ENCODE measurements at places on chromosomes 6 and 20. TPM values are rescaled to one million over a fixed set of nuclear protein-coding genes. Genes with fewer than 3 reads are reported as not detected.
A peak's percentile ranks its signal among the peaks of the same experiment; 100 is the strongest.

DNA sequence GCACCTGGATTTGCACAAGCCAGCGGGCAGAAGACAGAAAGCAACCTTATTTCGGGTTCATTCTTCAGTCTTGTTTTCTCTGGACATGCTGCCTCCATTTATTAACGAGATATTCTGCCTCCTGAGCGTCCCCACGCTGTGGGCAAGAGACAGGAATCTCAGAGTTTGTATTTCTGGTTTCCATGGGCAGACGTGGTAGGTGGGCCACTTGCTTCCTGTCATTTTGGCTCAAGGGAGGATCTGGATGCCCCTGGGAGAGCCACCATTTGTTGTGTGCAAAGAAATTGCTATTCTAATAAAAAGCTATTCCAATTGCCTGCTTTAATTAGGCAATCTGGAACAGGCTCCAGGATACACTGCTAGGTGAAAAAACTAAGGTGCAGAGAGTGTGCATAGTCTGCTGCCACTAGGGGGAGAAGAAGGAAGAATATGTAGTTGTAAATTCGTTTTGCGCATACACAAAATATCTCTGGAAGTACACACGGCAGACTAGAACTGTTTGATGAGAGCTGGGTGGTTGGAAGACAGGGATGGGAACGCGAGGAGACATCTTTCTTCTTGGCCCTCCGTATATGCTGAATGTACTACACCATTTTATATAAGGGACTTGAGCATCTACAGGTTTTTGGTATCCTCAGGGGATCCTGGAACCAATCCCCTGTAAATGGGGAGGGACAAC lies 30.1 kb upstream of the SLC16A10 start:
- DNase-seq: no peak
- no peak overlapping the region for H3K4me3 ChIP-seq
- no peaks in the 10 kb centered on the region for H3K36me3 ChIP-seq
- H3K27ac ChIP-seq: no peak overlapping the region
- no peaks in the 10 kb centered on the region for H3K27me3 ChIP-seq

DNA sequence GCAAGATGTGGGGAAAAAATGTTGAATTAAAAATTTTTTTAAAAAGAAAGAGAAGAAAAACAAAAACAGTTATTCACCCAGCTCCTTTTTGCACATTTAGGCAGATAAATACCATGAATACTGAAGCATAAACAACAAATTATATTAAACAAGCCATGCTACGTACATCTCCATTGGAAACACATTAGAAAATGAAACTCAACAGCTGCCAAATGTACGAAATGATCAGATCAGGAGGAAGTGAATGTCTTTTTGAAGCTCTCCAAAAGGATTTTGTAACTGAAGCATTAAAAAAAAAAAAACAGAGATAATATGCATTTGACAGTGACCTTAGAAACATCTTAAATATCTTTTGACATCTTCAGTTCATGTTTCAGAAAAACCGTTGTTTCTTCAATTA lies 56.7 kb downstream of the CD83 start:
- H3K27me3 ChIP-seq: no peaks in the 10 kb centered on the region
- no peaks in the 10 kb centered on the region for H3K36me3 ChIP-seq
- no peak overlapping the region for H3K4me3 ChIP-seq
- no peaks in the 10 kb centered on the region for H3K4me1 ChIP-seq

DNA sequence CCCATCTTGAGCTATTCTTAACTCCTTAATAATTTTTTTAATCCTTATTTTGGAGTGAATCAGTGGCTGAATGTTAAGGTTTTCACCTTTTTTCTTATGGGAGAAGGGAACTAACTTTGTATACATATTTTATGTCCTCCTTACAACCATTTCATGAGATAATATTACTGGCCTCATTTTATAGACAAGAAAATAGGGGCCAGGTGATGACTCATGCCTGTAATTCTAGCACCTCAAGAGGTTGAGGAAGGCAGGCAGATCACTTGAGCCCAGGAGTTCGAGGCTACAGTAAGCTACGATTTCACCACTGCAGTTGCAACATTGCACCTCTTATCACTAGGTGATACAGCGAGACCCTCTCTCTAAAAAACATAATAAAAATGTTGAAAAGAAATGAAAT lies 128.7 kb downstream of the TMEM242 start:
- H3K4me1 ChIP-seq: no peaks in the 10 kb centered on the region
- no peak overlapping the region for H3K4me3 ChIP-seq
- no peak for DNase-seq
- peak overlapping the region; percentile 6 for H3K27ac ChIP-seq
- H3K36me3 ChIP-seq: peaks cover 25% of the 10 kb centered on the region
- no peaks in the 10 kb centered on the region for H3K27me3 ChIP-seq

- H3K27ac ChIP-seq: no peak overlapping the region
- no peak for DNase-seq
- no peaks in the 10 kb centered on the region for H3K4me1 ChIP-seq
Measured at GRCh38 chr6:41049521-41049920, 3.5 kb upstream of the APOBEC2 start.

DNA sequence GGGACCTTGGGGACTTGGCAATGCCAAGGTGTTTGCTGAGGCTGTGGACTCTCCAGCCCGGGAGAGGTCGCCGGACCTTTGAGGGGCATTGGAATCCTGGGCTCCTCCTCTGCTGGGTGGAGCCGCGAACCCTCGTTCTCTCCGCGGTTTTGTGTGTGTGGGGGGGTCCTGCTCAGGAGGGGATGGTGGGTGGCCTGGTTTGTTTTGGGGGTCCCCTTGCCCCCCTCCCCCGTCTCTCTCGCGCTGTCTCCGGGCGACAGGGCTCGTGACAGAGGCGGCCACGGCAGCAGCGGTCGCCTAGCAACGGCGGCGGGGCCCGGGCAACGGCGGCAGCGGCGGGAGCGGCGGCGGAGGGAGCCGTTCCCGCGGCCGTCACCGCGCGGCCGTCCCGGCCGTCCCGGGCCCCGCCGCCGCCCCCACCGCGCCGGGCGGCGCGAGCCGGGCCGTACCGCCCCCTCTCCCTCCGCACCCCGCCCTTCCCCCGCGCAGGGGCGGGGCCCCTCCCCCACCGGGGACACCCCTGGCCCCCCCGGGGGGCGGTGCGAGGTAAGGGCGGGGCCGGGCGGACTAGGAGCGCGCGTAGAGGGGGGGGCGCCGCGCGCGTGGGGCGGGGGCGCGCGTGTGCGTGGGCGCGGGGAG lies 7.8 kb downstream of the SYNGAP1 start:
- no peaks in the 10 kb centered on the region for H3K27me3 ChIP-seq
- H3K27ac ChIP-seq: peak overlapping the region; percentile 95
- H3K4me1 ChIP-seq: peaks cover 21% of the 10 kb centered on the region
- H3K4me3 ChIP-seq: peak overlapping the region; percentile 79
- DNase-seq: no peak

GRCh38 chr6:28978959-28979561 lies 26.1 kb downstream of the ZNF311 start:
- H3K27me3 ChIP-seq: no peaks in the 10 kb centered on the region
- no peak overlapping the region for H3K4me3 ChIP-seq
- H3K36me3 ChIP-seq: no peaks in the 10 kb centered on the region

- no peak overlapping the region for H3K27ac ChIP-seq
- no peaks in the 10 kb centered on the region for H3K27me3 ChIP-seq
- no peaks in the 10 kb centered on the region for H3K36me3 ChIP-seq
- H3K4me3 ChIP-seq: no peak overlapping the region
- H3K4me1 ChIP-seq: peaks cover 14% of the 10 kb centered on the region
- no peak for DNase-seq
Measured at GRCh38 chr6:125804264-125804663, 13.5 kb downstream of the NCOA7 start.

DNA sequence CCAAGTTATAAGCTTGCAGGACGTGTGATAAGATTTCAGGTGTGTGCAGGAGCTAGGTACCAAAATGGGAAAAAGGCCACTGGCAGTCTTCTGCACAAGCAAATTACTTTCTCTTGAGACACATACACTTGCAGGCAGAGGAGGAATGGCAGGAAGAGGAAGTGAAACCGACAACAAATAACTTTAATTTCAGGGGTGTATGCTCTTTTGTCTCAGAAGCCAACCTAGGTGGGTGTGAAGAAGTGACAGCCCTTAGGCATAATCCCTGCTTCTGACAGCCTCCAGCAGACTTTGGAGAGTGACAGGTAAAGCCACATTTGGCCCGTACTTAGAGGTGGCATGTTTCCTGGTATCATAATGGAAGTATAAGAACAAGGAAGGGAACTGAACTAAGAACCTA lies 118.8 kb upstream of the TRAF3IP2 start:
- no peaks in the 10 kb centered on the region for H3K27me3 ChIP-seq
- H3K27ac ChIP-seq: no peak overlapping the region
- no peaks in the 10 kb centered on the region for H3K36me3 ChIP-seq
- no peaks in the 10 kb centered on the region for H3K4me1 ChIP-seq

DNA sequence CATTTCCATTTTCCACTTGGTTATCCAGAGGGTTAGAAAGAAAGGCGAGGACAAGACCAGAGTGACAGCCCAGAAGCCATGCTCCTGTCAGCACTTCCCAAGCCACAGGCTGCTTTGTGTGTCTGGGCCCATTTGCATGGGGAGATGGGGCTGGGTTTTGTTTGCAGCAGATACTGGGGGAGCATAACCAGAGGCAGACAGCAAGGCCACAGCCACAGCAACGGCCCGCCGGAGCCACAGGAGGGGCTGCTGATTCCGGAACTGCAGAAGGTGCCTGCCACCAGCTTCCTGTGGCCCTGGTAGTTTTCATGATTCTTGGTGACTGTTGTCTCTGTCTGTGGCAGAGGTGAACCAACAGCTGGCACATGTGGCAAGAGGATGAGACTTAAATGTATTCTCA lies 106.6 kb downstream of the DLL1 start:
- H3K4me3 ChIP-seq: no peak overlapping the region
- no peaks in the 10 kb centered on the region for H3K27me3 ChIP-seq
- DNase-seq: no peak
- H3K36me3 ChIP-seq: no peaks in the 10 kb centered on the region
- no peaks in the 10 kb centered on the region for H3K4me1 ChIP-seq

- peak overlapping the region; percentile 49 for H3K27ac ChIP-seq
- H3K27me3 ChIP-seq: no peaks in the 10 kb centered on the region
- peak; percentile 23 for DNase-seq
- peaks cover 3% of the 10 kb centered on the region for H3K4me1 ChIP-seq
Measured at GRCh38 chr6:32244946-32245398, 21.1 kb upstream of the NOTCH4 start.

DNA sequence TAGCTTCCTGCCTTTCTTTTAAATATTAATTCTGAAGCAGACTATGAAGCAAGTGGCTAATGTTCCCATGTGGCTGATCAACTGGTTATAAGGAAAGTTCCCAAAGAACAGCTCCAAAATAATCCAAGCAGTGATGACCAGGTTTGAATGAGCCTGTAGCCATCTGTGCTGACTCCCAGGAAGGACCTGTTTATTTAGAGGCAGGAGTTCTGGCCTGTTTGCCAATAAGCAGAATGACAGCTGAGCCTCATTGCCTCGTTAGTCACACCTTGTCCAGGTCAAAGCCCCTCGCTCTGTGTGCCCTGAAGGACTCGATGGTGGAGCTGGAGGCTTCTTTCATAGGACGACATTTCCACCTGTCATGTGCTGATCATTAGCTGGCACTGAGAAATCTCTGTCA lies 97.4 kb downstream of the TMEM170B start:
- no peak overlapping the region for H3K27ac ChIP-seq
- DNase-seq: peak; percentile 58
- no peaks in the 10 kb centered on the region for H3K36me3 ChIP-seq

- no peaks in the 10 kb centered on the region for H3K36me3 ChIP-seq
- H3K4me3 ChIP-seq: no peak overlapping the region
- H3K27me3 ChIP-seq: no peaks in the 10 kb centered on the region
Measured at GRCh38 chr6:131331873-131332781, 196.9 kb downstream of the AKAP7 start.

- no peak for DNase-seq
- no peaks in the 10 kb centered on the region for H3K27me3 ChIP-seq
- no peaks in the 10 kb centered on the region for H3K4me1 ChIP-seq
- H3K4me3 ChIP-seq: no peak overlapping the region
Measured at GRCh38 chr6:128259730-128260685, 260.4 kb downstream of the PTPRK start.

GRCh38 chr6:131914234-131914633 lies 36.9 kb downstream of the CCN2 start:
- no peaks in the 10 kb centered on the region for H3K36me3 ChIP-seq
- H3K27ac ChIP-seq: no peak overlapping the region
- H3K4me3 ChIP-seq: no peak overlapping the region

- no peak overlapping the region for H3K4me3 ChIP-seq
- peaks cover 43% of the 10 kb centered on the region for H3K4me1 ChIP-seq
- H3K27ac ChIP-seq: peak overlapping the region; percentile 91
- no peaks in the 10 kb centered on the region for H3K27me3 ChIP-seq
- DNase-seq: no peak
Measured at GRCh38 chr6:158038291-158039177, 56.9 kb downstream of the SYNJ2 start.

GRCh38 chr6:36649701-36650484 lies 28.6 kb upstream of the CDKN1A start:
- no peak overlapping the region for H3K4me3 ChIP-seq
- no peaks in the 10 kb centered on the region for H3K36me3 ChIP-seq
- H3K27me3 ChIP-seq: no peaks in the 10 kb centered on the region
- no peak overlapping the region for H3K27ac ChIP-seq
- H3K4me1 ChIP-seq: no peaks in the 10 kb centered on the region

GRCh38 chr6:3229566-3230178 lies 2.2 kb upstream of the TUBB2B start:
- DNase-seq: no peak
- H3K27me3 ChIP-seq: peaks cover 20% of the 10 kb centered on the region
- H3K27ac ChIP-seq: no peak overlapping the region

- no peaks in the 10 kb centered on the region for H3K27me3 ChIP-seq
- H3K4me3 ChIP-seq: no peak overlapping the region
- H3K36me3 ChIP-seq: no peaks in the 10 kb centered on the region
- DNase-seq: no peak
- no peak overlapping the region for H3K27ac ChIP-seq
Measured at GRCh38 chr6:91826128-91826527, 1239.3 kb upstream of the MAP3K7 start.

- H3K36me3 ChIP-seq: no peaks in the 10 kb centered on the region
- no peaks in the 10 kb centered on the region for H3K27me3 ChIP-seq
- H3K27ac ChIP-seq: no peak overlapping the region
Measured at GRCh38 chr6:89032599-89032998, 48.0 kb upstream of the PNRC1 start.

GRCh38 chr6:137402143-137402680 lies 92.0 kb downstream of the OLIG3 start:
- no peak overlapping the region for H3K4me3 ChIP-seq
- H3K4me1 ChIP-seq: no peaks in the 10 kb centered on the region
- H3K27me3 ChIP-seq: no peaks in the 10 kb centered on the region
- H3K27ac ChIP-seq: no peak overlapping the region
- no peak for DNase-seq

SAMD10 gene
- not detected for total RNA-seq

ADAM33 gene
- 234 TPM for total RNA-seq

KHDC1 gene
- 1.9 TPM for total RNA-seq

EYS gene
- not detected for total RNA-seq

DSP gene
- 7.2 TPM for total RNA-seq

ABHD16A gene
- 28.0 TPM for total RNA-seq

SPEF1 gene
- not detected for total RNA-seq

TBX18 gene
- total RNA-seq: 81.0 TPM

HTR1E gene
- total RNA-seq: not detected

All from ascending aorta (tissue), 2 donors.